ENCODE measurements at places on chromosomes 2 and 18.

DNA sequence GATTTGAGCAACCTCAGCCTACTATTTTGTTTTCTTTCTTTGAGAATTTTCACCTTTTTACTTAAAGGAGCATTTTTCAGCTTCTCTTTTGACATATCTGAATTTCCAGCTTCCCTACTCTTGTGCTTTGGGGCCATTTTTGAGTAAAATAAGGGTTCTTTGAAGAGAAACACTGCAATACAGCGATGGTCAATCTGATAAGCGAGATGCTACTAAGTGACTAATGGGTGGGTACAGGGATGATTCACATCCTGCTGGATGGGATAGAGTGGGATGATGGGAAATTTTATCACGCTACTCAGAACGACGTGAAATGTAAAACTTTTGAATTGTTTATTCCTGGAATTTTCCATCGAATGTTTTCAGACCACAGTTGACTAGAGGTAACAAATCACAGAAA is 211.5 kb downstream of the TMEM247 start:
- no peak for DNase-seq

DNA sequence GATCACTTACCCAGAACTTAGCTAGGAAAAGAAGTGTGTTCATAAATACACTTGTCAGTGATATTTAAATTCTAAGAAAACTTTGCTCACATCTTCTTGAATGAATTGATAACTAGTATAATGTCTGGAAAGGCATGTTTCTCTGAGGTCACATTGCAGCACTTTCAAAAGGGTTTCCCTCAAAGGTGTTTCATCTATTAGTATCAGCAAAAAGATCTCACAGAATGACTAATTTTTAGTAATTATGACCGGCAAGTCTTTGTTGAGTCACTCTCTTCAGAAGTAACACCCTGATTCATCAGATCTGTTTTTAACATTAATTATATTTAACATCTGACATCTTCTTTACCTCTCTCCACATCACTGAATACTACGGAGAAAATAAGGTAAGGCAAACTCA is 222.3 kb downstream of the IKZF2 start:
- no peak for DNase-seq

GRCh38 chr2:71674158-71674851 is 220.9 kb downstream of the DYSF start:
- no peak for DNase-seq

DNA sequence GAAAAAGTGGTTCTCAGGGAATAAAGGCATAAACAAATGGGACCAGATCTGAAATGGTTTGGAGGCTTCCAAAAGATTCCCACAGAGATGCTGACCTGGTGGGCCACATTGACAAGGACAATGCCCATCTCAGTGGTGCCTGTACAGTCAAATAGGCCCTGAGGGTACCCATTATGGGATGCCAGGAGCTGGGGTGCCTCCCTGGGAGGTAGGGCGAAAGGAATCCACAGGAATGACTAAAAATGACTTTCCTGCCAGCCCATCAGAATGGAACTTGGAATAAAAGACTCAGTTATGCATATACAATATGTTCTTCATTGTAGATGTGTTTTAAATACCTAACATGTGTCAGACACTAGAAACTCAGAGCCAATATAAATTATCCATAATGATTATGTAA is 248.5 kb downstream of the RNF144A start:
- DNase-seq: no peak

GRCh38 chr2:240296476-240297255 is 138.8 kb upstream of the GPC1 start:
- DNase-seq: no peak

DNA sequence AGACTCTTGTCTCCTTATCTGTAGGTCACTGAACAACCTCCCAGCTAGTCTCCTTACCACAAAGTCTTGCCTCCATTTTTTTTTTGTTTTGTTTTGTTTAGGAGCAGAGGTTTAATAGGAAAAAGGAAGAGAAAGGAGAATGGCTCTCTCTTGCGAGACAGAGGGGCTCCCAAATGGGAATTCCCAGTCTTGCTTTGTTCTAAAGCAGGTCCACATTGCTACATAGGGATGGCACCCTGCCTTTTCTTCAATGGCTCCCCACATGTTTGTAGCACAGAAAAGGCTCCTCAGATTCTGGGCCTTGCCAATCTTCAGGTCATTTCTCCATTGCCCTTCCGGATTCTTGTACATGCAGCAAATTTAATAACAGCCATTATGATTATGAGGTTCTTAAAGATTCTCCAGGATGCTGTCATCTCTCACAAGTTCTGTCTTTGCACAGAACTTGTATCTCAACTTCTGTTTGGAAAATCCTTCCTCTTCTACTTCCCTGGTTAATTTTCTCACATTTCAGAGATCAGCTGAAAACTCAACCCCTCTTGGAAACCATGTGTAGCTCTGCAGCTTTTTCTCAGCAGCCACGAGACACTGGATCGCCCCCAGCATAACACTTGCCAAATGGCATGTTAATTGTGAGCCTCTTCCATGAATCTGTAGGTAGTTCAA is 23.6 kb downstream of the IL1F10 start:
- DNase-seq: no peak

GRCh38 chr2:58042486-58042970 is 4.1 kb upstream of the VRK2 start:
- DNase-seq: no peak

GRCh38 chr2:200471324-200471848 is 38.5 kb downstream of the KCTD18 start:
- peak; percentile 53 for DNase-seq

GRCh38 chr2:207970147-207970825 is 55.0 kb downstream of the PLEKHM3 start:
- DNase-seq: no peak

DNA sequence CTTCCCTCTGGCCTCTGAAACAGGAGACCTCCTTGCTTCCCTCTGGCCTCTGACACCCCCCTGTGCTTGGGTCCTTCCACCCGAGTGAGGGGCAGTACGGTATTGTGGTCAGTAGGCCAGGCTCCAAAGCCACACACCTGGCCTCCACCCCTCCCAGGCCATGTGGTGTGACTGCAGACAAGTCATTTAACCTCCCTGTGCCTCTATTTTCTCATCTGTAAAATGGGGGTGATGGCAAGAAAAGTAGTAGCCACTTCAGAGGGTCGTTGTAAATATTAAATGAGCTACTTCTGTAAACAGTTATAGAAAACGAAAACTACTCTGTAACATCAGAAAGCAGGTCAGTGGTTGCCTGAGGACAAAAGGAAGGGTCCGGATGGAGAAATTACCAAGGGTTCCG is 74.2 kb downstream of the SMAD7 start:
- no peak for DNase-seq

- no peak for DNase-seq
Measured at GRCh38 chr2:60174146-60174545, 379.3 kb downstream of the BCL11A start.

- DNase-seq: no peak
Measured at GRCh38 chr2:64398516-64399129, 55.3 kb upstream of the LGALSL start.

DNA sequence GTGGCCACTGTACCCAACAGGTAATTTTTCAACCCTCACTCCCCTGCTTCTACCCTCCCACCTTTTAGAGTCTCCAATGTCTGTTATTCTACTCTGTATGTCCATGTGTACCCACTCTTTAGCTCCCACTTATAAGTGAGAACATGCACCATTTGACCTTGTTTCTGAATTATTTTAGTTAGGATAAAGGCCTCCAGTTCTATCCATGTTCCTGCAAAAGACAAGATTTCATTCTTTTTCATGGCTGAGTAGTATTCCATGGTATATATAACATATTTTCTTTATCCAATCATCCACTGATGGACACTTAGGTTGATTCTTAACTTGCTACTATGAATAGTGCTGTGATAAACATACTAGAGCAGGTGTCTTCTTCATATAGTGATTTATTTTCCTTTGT is 9.1 kb downstream of the PECR start:
- no peak for DNase-seq

- DNase-seq: no peak
Measured at GRCh38 chr18:25186871-25187270, 165.1 kb downstream of the ZNF521 start.

GRCh38 chr2:221484761-221485502 is 87.2 kb downstream of the EPHA4 start:
- no peak for DNase-seq

DNA sequence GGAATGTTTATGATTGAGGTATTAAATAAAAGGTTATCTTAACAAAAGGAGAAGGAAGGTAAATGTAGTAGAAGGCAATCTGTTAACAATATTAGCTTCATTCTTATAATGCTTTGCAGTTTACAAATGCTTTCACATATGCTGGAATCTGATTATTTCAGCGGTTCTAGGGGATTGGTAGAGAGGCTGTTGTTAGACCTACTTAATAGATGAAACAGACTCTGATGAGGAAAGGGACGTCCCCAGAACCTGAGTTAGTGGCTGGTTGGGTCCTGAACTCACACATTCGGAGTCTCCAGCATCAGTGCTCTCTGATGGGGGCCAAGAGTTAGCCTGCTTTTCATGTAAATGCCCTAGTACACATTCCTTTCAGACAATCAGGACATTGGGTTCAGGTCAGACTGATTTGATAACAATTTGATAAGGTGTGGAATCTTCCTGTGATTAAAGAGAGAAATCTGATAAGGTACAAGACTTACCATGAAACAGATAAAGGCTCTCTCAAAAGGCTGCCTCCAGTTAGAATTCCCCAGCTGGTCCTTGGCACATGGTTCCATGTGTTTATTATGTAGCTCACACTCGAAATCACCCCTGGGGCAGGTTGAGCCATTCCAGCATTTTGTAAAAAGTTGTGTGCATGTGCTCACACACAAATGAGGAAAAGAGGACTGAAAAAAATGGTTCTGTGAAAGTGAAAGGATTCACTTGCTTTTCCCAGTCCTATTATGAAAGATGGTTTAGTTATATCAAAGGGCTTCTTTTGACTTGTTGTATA is 103.1 kb downstream of the GPD2 start:
- no peak for DNase-seq

DNA sequence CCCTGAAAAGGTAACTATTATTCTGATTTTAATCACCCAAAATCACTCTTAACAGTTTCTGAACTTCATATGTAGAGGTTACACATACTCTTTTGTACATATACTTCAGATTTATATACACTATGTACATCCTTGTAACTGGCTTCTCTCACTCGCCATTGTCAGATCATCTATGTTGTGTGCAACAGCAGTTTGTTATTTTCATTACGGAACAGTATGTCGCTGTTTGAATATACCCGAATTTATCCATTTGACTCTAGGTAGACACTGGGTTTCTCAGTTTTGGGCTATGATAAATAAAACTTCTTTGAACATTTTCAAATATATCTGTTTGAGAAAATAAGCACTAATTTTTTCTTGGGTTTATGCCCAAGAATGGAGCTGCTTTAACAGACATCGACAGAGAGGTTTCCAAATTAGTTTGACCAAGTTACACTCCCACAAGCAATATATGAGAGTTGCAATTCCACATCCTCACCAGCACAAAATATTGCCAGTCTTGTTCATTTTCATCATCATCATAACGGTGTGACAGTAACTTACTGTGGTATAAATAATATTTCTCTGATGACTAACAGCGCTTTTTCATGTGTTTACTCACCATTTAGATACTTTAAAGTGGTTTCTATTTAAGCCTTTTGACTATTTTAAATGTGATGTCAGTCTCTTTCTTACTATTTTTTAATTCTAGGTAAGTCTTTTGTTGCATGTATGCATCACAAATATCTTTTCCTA is 80.9 kb downstream of the SMC6 start:
- no peak for DNase-seq

Data from CD4-positive, alpha-beta T cell treated with Interleukin-1 beta for 1 hour (primary cell).